ENCODE measurements at places on chromosomes 6 and 20.
A peak's percentile ranks its signal among the peaks of the same experiment; 100 is the strongest.

DNA sequence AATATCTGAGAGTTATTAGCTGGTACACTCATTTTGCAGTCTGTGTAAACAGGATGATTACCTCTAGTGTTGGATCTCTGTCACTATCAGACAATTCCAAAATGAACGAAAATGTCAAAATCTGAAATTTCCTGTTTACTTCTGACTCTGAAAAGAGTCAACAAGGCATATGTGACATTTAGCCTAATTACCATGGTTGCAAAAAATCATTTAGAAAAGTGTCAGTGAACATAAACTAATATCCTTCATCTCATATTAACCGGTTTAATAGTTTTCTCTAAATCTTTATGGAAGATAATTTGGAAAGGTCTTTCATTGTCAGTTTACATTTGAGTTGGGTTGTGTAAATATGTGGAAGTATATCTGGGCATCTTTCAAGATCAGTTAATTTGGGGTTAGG lies 431.8 kb upstream of the HSF2 start:
- no peak for DNase-seq

- DNase-seq = no peak
These were observed 32.0 kb downstream of the HLA-C start for GRCh38 chr6:31239854-31240253.

DNA sequence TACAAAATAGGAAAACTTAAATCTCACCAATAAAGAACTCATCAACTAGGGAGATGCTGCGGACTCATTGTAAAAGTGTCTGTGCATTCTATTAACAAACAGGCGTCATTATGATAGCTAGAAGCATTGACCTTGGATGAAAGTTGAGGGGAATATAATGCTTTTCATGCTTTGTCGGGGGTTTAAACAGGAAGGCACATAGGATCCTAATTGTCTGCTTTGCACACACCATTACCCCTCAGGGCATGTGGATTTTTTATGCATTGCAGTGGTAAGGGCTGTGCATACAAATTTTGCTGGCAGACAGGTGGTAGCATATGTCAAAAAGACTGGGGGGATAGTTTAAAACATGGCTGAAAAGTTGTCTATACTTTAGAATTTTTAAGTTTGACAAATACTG lies 447.9 kb upstream of the PLCB4 start:
- no peak for DNase-seq

GRCh38 chr6:54264581-54265272 lies 43.5 kb upstream of the TINAG start:
- no peak for DNase-seq

DNA sequence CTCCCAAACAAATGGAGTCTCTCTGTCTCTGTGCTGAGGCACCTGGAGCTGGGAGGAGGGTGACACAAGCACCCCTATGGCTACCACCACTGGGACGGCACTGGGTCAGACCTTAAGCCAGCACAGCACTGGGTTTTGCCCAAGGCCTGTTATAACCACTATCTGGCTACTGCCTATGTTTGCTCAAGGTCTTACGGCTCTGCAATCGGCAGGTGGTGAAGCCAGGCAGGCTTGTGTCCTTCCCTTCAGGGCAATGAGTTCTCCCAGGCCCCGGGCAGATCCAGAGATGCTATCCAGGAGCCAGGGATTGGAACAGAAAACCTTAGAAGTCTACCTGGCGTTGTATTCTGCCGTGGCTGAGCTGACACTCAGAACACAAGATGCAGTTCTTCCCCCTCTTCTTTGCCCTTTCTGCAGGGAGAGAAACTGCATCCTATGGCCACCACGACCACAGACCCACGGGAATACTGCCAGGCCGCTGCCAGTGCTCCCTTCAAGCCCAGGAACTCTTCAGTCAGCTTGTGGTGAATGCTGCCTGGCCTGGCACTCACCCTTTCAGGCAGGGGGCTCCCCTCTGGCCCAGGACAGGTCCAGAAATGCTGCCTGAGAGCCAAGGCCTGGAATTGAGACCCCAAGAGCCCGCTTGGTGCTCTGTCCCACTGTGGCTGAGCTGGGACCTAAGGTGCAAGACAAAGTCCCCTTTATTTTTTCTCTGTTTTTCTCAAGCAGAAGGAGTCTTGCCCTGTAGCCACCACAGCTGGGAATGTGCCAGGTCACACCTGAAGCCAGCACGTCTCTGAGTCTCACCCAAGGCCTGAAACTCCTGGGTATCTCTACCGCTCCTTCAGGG lies 67.0 kb upstream of the FRMD1 start:
- no peak for DNase-seq

DNA sequence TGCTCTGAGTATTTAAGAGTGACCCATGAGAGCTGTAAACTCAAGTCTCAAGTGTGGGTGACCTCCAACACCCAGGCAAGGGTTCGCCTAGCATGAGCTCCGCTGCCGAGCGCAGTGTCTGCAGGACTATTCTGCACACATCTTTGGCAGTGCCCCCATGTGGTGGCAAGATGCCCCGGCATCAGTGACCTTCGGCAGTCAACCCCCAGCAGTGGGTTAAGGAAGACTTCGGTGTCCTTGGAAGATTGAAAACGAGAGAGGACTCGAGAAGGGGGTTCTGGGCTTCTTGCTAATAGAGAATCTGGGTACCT lies 43.1 kb downstream of the RBM38 start:
- DNase-seq = no peak

GRCh38 chr20:63056236-63057170 lies 49.7 kb upstream of the BHLHE23 start:
- DNase-seq = peak; percentile 24

GRCh38 chr6:143267760-143268159 lies 182.7 kb downstream of the ADAT2 start:
- DNase-seq = no peak

- no peak for DNase-seq
These were observed 26.1 kb upstream of the DSP start for GRCh38 chr6:7515363-7515762.

GRCh38 chr6:44000164-44000842 lies 126.9 kb downstream of the MRPL14 start:
- no peak for DNase-seq

- peak; percentile 95 for DNase-seq
These were observed 60.9 kb downstream of the RPRD1B start for GRCh38 chr20:38094373-38094891.

DNA sequence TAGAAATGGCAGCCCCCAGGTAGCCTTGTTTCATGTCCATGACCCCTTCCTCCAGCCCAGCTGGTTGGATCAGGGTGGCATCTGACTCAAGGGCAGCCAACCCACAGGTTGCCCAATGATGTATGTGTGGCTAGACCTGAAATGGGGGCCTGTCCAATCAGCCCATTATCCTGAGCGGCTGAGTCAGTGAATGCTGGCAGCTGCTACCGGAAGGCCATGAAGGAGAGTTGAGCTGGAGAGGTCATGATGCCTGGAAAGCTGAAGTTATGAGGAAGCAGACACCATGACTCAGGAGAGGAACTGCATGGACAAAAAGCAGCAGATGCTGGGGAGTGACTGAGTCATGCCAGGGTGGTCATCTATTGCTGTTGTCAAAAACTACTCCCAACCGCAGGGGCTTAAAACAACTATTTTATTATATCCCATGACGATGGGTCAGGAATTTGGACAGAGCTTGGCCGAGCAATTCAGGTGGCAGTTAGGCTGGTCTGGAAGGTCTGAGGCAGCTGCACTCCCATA lies 67.3 kb downstream of the MDGA1 start:
- DNase-seq = peak; percentile 99

DNA sequence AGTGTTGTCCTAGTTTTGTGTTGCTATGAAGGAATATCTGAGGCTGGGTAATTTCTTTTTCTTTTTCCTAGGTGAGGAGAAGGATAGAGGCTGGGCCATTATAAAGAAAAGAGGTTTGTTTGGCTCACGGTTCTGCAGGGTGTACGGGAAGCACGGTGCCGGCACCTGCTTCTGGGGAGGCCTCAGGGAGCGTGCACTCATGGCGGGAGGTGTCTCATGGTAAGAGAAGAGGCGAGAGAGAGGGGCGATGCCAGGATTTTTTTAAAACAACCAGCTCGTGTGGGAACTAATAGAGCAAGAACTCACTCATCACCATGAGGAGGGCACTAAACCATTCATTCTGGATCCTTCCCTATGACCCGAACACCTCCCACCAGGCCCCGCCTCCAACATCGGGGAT lies 14.2 kb upstream of the NPBWR2 start:
- no peak for DNase-seq

DNA sequence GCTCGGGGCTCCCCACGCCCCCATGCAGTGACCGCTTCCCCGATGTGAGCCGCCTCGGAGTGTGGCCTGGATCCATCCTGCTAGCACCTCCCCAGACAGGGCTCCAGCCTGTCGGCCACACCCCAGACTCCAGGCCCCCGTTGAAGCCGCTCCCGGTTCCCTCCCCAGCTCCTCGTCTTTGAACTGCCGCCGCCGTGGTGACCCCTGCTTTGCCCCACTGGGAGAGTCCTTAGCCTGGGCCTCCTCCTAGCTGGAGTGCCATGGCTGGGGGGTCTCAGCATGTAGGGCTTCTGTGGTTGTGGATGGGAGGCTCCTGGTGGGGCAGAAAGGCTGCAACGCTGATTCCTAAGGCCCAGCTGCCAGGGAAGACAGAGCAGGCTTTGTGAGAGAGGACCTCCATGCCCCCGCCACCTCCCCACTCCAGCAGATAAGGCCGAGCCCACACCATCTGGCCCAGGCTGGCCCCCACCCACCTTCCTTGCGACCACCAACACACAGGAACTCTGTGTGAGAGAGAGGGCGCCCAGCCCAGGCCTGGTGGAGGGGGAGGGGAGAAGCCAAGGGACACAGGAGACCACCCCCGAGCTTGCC lies 11.4 kb downstream of the FOXS1 start:
- DNase-seq = no peak

DNA sequence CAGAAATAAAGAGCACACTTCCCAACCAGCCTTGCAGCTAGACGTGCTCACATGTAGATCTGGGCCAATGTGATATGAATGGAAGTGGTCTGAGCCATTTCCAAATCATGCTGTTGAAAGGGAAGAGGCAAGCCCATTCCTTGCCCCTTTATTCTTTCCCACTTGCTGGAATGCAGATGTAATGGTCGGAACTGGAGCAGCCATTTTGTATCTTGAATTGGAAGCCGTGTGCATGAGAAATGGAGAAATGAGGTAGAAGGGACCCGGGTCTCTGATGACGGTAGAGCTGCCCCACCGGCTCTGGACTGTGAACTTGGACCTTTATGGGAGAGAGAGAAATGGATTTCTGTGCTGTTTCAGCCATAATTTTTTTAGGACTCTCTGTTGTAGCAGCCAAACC lies 54.8 kb upstream of the STX16 start:
- DNase-seq = no peak

GRCh38 chr6:145119081-145119480 lies 616.2 kb downstream of the EPM2A start:
- no peak for DNase-seq

- no peak for DNase-seq
These were observed 1.8 kb upstream of the TTLL2 start for GRCh38 chr6:167323111-167323510.

DNA sequence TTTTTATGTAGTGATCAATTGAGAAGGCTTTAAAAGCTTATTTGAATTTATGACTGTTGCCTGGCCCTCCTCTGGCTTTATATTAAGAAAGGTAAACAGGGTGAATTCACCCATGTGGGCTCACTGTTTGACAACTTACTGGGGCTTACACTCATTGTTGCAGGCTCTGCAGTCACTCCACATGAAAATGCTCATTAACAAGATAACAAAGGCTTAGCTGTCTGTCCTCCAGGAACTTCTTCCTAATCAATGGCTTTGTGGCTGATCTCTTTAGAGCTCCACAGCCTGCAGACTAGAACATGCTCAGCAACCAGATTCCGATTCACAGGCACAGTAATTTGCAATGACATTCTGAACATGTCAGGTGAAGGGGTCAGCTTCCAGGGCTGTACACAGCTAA lies 323.2 kb upstream of the MAN1A1 start:
- DNase-seq = no peak

- DNase-seq = no peak
These were observed 22.7 kb upstream of the BMP2 start for GRCh38 chr20:6744805-6745204.

DNA sequence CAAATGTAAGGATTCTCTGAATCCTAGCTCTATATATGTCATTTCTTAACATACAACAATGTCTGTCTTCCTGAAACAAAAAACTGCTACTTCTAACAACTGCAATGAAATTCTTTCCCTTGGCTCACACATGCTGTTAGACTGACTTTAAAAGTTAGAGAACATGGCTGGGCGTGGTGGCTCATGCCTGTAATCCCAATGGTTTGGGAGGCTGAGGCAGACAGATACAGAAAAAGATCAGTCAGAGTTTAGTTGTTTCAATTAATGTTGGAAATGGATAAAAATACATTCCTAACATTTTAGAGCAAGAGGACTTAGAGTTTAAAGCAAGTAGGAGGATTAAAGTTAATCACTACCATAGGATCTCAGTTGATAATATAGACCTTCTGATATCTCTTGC lies 28.7 kb upstream of the KIAA1586 start:
- no peak for DNase-seq

DNA sequence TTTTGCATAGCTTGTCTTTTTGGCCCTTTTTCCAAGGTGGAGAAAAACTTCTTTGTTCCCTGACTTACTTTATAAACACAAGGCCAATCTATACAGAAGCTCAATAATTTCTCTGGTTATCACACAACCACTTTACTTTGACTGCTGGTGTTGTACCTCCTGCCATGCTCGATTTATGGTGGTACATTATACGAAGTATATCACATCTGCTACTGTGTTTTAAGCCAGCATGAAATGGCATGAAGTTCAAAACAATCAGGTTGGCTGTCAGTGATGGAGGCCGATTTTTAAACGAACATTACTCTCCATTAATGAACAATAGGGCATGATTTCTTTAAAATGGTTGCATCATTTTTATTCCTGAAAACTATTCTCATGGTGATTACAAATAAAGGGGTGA lies 21.0 kb upstream of the ATXN1 start:
- no peak for DNase-seq

GRCh38 chr6:71808865-71809264 lies 77.5 kb upstream of the RIMS1 start:
- DNase-seq = no peak

GRCh38 chr20:44215125-44215524 lies 4.6 kb upstream of the OSER1 start:
- DNase-seq = peak; percentile 85

- DNase-seq = peak; percentile 50
These were observed 2.8 kb downstream of the ADNP start for GRCh38 chr20:50928469-50928868.

DNA sequence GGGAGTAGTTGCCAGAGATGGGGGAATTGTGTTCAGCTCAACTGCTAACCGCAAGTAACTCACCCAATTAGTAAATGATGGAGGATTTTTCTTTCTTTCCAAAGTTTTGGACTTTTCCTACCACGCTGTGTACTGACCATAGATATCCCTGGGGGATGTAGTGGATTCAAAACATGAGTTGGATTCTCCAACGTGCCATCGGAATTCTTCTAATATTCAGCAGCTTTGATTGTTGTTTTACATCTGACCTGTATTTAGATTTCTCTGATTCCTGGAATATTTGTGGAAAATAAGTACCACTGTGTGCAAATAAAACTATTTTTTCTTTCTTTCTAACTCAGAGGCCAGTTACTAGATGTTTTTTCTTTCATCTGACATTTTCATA lies 1.1 kb downstream of the CCDC170 start:
- no peak for DNase-seq

All from RKO (cell line).